ENCODE measurements at places on chromosomes 1 and 21.

GRCh38 chr1:74517599-74518051 is 5.2 kb upstream of the LRRC53 start:
- no peaks in the 10 kb centered on the region for H3K4me1 ChIP-seq
- H3K27ac ChIP-seq: no peak overlapping the region
- no peaks in the 10 kb centered on the region for H3K36me3 ChIP-seq
- DNase-seq: no peak

DNA sequence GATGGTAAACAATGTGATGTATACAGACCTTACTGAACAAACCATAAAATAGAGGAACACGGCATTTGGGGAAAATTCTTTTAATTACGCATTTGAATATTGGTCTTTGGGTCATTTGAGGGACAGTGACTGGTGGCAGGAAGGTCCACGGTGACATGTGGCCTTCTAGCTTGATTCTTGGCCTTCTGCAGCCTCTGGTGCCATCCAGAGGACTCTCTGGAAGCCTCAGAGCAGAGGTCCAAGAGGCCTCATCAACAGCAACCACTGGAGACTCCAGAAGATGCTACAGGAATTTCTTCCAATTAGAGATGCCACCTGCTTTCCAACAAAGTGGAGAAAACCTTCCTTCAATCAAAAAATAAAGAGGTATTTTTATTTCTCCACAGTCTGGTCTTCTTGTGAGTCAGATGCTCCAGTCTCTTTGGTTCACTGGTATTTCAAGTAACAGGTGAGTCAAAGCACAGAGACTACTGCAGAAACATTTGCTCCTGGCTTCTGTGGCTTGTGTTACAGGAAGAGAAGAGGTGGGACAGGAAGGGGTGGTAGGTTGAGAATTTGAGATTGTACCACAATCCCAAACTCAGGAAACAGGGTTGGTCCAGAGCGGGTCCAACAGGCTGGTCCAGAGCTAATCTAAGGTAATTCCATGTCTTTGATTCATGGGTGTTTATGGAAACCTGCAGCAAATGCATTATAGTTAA is 2.7 kb upstream of the F5 start:
- no peaks in the 10 kb centered on the region for H3K36me3 ChIP-seq
- DNase-seq: no peak
- peaks cover 7% of the 10 kb centered on the region for H3K4me1 ChIP-seq

DNA sequence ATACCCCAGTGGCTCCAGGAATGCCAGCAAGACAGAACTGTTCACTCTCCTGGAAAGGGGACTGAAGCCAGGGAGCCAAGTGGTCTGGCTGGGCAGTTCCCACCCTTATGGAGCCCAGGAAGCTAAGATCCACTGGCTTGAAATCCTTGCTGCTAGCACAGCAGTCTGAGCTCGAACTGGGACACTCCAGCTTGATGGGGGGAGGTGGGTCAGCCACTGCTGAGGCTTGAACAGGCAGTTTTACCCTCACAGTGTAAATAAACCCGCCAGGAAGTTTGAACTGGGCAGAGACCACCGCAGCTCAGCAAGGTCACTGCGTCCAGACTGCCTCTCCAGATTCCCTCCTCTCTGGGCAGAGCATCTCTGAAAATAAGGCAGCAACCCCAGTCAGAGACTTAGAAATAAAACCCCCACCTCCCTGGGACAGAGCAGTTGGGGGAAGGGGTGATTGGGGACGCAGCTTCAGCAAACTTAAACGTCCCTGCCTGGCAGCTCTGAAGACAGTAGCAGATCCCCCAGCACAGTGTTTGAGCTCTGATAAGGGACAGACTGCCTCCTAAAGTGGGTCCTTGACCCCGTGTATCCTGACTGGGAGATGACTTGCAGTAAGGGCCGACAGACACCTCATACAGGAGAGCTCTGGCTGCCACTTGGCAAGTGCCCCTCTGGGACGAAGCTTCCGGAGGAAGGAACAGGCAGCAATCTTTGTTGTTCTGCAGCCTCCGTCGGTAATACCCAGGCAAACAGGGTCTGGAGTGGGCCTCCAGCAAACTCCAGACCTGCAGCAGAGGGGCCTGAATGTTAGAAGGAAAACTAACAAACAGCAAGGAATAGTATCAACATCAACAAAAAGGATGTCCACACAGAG is 568.4 kb downstream of the PLA2G4A start:
- H3K4me1 ChIP-seq: no peaks in the 10 kb centered on the region
- H3K27ac ChIP-seq: no peak overlapping the region
- DNase-seq: no peak
- H3K4me3 ChIP-seq: no peak overlapping the region
- H3K36me3 ChIP-seq: no peaks in the 10 kb centered on the region

DNA sequence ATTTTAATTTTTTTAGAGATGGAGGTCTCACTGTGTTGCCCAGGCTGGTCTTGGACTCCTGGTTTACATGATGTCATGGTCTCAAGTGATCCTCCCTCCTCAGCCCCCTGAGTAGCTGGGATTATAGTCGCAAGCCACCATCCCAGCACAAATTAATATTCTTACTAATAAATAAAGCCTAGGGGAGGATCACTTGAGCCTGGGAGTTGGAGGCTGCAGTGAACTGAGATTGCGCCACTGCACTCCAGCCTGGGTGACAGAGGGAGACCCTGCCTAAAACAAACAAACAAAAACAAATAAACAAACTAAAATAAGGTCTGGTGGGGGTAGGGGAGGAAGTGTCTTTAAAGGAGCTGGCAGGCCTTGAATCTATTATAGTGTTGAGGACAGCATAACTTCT is 8.7 kb upstream of the GADD45A start:
- H3K36me3 ChIP-seq: no peaks in the 10 kb centered on the region
- H3K4me3 ChIP-seq: no peak overlapping the region
- H3K4me1 ChIP-seq: no peaks in the 10 kb centered on the region
- H3K27me3 ChIP-seq: no peaks in the 10 kb centered on the region
- no peak for DNase-seq

DNA sequence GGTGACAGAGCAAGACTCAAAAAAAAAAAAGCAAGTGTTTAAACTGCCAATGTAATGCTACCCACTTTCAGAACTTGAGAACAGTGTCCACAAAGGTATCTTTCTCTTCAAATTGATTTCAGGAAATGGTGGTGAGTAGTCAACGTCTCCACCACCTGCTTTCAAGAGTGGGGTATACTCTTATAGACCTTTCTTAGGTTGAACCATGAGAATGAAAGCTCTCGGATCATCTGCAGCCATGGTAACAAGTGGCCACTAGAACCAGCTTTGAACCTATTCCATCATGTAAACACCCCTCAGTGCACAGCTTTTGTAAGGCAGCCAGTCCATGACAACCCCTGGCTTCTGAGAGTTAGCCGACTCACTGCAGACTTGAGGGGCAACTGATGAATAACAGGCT is 107.4 kb downstream of the NTPCR start:
- H3K36me3 ChIP-seq: no peaks in the 10 kb centered on the region
- no peak overlapping the region for H3K27ac ChIP-seq
- no peak overlapping the region for H3K4me3 ChIP-seq
- no peaks in the 10 kb centered on the region for H3K27me3 ChIP-seq
- no peaks in the 10 kb centered on the region for H3K4me1 ChIP-seq

DNA sequence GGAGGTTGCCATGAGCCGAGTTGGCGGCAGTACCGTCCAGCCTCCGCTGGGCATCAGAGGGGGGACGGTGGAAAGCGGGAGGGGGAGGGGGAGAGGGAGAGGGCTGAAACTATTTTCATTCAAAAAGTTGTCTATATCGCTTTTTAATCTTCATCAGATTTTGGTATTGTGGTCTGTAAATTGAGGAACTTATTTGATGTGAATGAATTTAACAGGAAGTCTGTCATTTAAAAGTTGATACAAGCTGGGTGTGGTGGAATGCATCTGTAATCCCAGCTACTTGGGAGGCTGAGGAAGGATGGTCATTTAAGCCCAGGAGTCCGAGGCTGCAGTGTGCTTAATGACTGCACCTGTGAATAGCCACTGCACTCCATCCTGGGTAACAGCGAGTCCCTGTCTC is 3.0 kb upstream of the EPHX4 start:
- H3K27ac ChIP-seq: no peak overlapping the region
- H3K36me3 ChIP-seq: no peaks in the 10 kb centered on the region
- peaks cover 9% of the 10 kb centered on the region for H3K4me1 ChIP-seq
- DNase-seq: no peak

Data from B cell (primary cell).